ENCODE measurements at places on chromosomes 16 and 17.

- peak; percentile 81 for DNase-seq
Observed at GRCh38 chr17:7589204-7589868, 558 bp downstream of the SOX15 start.

DNA sequence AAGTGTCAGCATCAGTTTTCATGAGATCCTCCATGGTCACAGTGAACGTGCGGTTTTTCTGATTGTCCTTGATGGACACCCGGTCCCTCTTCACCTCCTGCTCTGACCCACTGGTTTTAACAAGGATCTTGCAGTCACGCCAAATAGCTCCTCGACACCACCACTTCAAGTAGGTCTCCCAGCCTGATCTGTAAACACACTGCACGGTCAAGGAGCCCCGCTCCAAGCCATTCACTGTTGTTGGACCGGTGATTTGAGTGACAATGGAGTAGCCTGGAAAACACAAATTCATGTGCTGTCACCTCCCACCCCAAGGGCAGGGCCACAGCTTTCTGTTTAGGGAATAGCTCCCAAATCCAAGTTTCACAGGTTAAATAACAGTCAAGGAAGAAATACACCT lies 8.2 kb downstream of the CD300LF start:
- no peak for DNase-seq

GRCh38 chr16:75389096-75389690 lies 44.1 kb downstream of the CFDP1 start:
- DNase-seq: no peak

GRCh38 chr17:33816842-33817617 lies 438.1 kb upstream of the CCL2 start:
- DNase-seq: no peak

GRCh38 chr16:8885674-8886592 lies 3.8 kb downstream of the LITAFD start:
- DNase-seq: no peak

Measured in fibroblast of upper back skin (primary cell).